AG08396 (cell line): ENCODE measurements at places on chromosomes 3 and 15.
A peak's percentile ranks its signal among the peaks of the same experiment; 100 is the strongest.

DNA sequence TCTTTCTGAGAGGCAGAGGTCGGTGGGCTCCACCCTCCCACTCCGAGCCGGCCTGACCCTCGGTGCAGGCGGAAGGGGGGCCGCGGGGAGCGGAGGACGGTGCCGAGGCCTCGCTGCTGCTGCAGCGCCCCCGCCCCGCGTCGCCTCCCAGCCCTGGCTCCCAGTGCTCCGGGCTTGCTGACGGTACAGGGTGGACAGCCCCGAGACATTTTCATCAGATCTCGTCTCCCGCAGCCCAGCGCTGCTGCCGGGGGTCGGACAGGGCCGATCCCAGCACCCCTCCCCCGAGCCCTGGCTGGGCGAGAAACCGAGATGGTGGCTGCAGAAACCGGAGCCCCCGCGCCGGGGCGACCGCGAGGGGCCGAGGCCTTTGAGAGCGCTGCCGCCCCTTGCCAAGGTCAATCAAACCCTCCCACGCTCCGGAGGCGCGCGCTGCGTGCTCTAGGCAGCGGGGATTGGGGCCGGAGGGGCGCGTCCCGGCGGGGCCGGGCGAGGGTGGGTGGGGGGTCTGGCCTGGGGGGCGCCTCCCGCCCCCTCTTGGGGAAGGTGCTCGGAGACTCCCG lies 42.5 kb downstream of the EPHB3 start:
- DNase-seq, result no peak

- DNase-seq, result no peak
Observed at GRCh38 chr3:9185701-9186100, 63.7 kb downstream of the SRGAP3 start.

- DNase-seq, result no peak
Observed at GRCh38 chr15:53974121-53974520, 4.1 kb upstream of the UNC13C start.

DNA sequence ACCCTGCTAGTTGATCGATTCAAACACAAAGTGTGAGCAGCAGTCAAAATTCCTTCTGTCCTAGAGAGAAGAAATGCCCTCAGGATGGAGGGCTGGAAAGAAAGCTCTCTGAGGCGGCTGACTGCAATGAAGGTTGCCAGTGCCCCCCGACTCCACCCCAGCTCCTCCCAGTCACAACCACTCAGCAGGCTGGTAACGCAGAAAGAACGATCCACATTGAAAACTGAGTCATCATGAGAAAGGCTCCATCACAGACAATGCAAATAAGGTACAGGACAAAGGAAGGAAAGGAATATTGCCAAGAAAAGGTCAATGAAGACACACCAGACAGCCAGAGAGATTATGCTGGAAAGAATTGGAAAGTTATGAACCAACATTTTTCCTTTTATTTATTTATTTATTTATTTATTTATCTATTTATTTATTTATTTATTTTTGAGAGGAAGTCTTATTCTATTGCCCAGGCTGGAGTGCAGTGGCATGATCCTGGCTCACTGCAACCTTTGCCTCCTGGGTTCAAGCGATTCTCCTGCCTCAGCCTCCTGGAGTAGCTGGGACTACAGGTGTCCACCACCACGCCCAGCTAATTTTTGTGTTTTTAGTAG lies 17.4 kb upstream of the VGLL4 start:
- no peak for DNase-seq

DNA sequence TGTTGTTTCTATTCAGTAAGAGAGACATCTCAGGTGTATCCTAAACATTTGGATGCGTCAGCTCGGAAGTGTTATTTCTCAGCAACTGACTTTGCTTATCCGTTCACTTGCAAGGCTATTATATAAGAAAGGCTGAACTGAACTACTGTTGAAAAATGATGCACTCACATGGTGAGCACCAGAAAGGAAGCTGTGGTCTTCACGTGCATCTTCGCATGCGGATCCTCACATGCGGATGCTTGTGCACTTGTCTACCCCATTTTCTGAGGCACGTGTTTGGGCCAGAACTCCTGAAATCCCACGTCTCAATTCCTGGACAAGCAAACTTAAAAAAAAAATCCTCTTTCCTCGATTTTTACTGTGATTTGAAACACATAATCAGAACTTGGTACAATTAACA lies 63.2 kb downstream of the PDZRN3 start:
- no peak for DNase-seq

DNA sequence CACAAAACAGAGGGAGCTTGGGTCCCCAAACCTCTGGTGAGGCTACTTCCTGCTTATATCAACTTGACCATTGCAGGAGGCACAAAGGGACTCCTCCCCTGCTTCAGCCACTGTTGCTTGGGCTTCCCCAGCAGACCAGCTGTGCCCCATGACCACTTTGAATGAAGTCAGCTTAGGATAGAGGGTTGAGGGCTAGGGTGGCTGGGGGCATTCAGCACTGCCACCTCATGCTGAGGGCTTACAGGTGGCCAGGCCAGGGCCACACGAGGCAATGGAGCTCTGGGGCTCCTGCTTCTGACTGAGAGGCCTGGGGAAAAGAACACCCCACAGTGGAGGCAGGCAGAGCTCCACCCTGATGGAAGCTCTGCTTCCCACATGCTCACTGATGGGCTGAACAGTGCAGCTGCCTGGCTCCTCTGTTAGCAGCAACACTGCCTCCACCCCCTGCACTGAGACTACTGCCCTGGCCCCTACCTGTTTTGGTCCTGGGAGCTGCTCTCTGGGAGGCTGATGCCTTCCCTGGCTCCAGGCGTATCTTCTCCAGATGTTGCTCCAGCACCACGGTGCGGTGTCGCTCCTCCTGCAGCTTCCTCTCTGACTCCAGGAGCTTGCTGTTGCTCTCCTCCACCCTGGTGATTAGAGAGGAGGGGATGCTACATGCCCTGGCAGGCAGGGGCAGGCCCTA lies 10.2 kb upstream of the HHATL start:
- DNase-seq, result no peak

DNA sequence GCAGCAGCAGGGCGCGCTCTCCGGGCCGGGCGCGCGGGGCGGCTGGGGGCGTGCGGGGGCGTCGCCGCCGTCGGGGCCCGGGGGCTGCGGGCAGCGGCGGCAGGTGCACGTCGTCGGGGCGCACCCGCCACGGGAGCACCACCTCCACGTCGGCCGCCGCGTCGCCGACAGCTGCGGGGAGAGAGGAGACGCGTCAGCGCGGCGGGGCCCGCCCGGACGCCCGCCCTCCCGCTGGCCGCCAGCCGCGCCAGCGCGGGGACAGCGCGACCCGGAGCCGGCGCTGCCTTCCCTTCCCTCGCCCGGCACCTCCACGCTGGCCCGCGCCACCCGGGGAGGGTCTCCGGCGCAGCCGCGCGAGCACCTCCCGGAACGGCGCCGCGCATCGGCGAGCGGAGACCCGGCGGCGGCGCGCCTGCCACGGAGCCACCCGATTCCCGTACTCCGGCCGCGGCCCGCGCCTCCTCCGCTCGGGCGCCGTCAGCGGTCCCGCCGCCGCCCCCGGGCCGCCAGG lies 481 bp downstream of the ADAMTS17 start:
- DNase-seq, result no peak

DNA sequence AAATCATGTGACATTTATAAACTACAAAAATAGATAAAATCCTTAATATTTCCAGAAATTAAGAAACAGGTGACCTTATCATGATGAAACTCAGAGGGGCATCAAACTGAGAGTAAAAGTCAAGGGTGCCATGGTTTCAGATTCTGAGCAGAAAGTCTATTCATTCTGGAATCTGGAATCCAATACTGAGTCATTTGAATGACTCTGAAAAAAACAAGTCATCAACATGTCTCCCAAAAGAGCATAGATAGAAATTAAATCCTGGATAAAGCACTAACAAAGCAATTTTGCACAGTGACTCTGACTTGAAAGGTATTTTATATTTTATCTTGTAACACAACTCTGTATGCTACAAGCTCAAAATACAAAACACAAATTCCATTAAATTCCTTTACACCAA lies 23.4 kb downstream of the STAC start:
- peak; percentile 20 for DNase-seq

DNA sequence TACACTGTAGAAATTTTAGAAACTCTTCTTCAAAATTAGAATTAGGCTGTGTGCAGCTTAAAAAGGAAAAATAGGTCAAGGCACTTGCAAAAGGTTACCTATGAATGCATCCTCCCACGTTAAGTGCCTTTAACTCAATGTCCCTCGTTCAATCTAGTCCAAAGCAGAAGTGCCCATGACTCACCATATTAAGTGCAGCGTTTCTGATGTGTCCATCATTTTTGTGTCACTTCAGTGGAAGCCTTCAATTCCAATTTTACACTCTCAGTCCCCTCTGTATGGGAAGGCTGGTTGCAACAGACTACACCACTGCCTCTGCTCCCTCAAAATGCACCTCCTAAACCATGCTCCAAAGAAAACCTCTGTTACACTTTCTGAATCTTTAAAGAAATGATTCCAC lies 53.4 kb downstream of the FOXB1 start:
- no peak for DNase-seq

- no peak for DNase-seq
Observed at GRCh38 chr3:28328188-28329151, 20.1 kb upstream of the ZCWPW2 start.

GRCh38 chr15:50365570-50365969 lies 10.6 kb upstream of the GABPB1 start:
- no peak for DNase-seq

DNA sequence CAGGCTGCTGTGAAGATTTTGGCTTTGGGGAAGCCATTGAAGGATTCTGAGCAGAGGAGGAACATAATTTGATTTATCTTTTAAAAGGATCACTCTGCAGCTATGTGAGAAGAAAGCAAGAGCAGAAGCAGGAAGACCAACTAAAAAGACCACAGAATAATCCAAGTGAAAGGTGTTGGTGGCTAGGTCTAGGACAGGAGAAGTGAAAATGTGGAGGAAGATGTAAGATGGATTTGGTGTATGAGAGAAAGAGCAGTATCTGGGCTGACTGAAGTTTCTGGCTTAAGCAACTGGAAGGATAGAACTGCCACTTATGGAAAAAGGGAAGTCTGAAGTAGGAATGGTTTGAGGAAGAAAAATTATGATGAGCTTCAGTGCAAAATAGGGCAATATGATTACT lies 62.0 kb downstream of the SFMBT1 start:
- no peak for DNase-seq

DNA sequence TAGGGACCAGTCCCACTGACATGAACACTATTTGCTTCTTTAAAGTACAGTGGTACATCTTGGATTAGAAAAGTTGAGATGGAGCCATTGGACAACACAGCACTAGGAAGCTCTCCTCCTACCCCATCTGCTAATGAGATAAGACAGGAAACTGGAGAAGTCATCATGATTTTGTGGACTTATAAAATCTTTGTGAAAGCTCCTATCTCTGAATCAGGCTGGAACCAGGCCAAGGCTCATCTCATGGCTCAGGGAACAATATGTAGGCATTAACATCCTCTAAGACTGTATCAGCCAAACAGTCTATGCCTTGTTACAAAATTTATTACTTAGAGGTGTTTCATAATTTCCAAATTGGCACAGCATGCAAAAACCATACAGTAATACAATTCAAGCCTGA lies 84.1 kb downstream of the BOC start:
- DNase-seq, result no peak

DNA sequence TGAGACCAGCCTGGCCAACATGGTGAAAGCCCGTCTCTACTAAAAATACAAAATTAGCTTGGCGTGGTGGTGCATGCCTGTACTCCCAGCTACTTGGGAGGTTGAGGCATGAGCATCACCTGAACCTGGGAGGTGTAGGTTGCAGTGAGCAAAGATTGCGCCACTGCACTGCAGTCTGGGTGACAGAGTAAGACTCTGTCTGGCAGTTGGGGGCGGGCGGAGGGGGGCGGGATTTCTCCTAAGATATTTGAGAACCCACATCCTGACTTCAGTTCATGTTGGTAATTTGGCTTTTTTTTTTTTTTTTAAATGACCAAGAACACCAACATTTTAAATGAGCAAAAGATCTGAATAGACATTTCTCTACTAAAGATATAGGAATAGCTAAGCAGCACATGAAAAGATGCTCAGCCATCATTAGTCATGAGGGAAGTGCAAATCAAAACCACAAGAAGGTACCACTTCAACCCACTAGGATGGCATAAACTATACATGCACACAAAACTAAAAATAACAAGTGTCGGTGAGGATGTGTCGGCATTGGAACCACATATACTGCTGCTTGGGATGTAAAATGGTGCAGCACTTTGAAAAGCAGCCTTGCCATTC lies 75.6 kb upstream of the LMOD3 start:
- no peak for DNase-seq

- DNase-seq, result no peak
Observed at GRCh38 chr3:127680146-127680661, 7.5 kb downstream of the ABTB1 start.

DNA sequence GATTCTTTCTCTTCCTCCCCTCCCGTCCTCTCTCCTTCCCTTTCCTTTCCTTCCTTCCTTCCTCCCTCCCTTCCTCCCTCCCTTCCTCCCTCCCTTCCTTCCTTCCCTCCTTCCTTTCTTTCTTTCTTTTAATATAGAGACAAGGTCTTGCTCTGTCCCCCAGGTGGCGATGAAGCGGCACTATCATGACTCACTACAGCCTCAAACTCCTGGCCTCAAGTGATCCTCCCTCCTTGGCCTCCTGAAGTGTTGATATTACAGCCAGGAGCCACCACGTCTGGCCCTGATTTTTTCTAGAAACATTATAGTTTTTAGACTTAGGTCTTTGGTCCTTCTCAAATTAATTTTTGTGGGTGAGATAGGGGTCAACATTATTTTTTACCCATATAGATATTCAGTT lies 15.5 kb downstream of the GRM2 start:
- no peak for DNase-seq
